Aorta (tissue), 5 donors: ENCODE measurements at places on chromosomes 2 and 18. TPM values are rescaled to one million over a fixed set of nuclear protein-coding genes. Genes with fewer than 3 reads are reported as not detected.

GRCh38 chr2:32210767-32211408, 45.2 kb downstream of the SLC30A6 start:
- no peak for DNase-seq

The REG1B gene
- 4.9 TPM for polyA plus RNA-seq

- no peak for DNase-seq
Observed at GRCh38 chr2:159131914-159132281, 154.6 kb downstream of the WDSUB1 start.

GRCh38 chr2:83851066-83851465, 608.0 kb downstream of the SUCLG1 start:
- no peak for DNase-seq

DNA sequence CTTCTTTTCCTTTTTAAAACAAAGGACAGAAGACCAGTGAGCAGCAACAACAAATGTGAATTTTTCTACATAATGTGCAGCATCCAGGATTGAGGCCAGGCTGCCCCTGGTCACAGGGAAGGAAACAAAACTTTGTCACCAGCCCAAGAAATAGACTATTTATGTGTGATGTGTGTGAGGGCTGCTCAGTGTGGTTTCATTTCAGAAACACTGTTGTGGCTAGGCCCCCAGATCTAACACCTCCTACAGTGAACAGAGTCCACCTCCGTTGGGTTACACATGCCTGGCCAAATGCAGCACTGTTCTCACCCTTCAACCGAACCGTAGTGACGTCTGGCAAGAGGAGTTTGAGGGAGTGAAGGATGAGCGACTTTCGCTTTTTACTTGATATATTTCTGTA, 146.3 kb upstream of the RIOK3 start:
- DNase-seq, result no peak

GRCh38 chr2:199988151-199988550, 32.8 kb downstream of the MAIP1 start:
- DNase-seq, result no peak

The SCN2A gene
- polyA plus RNA-seq, result not detected

- peak; percentile 84 for DNase-seq
Observed at GRCh38 chr2:9897331-9897737, 54.1 kb downstream of the TAF1B start.

The CFAP65 gene
- not detected for polyA plus RNA-seq
